ENCODE measurements at places on chromosomes 13 and 19. TPM values are rescaled to one million over a fixed set of nuclear protein-coding genes. Genes with fewer than 3 reads are reported as not detected.

GRCh38 chr19:12757544-12758274 lies 6.1 kb downstream of the BEST2 start:
- peak; percentile 85 for DNase-seq

GRCh38 chr13:114067886-114068651 lies 64.4 kb downstream of the RASA3 start:
- DNase-seq, result no peak

Gene LRP3
- polyA plus RNA-seq, result 24.0 TPM

DNA sequence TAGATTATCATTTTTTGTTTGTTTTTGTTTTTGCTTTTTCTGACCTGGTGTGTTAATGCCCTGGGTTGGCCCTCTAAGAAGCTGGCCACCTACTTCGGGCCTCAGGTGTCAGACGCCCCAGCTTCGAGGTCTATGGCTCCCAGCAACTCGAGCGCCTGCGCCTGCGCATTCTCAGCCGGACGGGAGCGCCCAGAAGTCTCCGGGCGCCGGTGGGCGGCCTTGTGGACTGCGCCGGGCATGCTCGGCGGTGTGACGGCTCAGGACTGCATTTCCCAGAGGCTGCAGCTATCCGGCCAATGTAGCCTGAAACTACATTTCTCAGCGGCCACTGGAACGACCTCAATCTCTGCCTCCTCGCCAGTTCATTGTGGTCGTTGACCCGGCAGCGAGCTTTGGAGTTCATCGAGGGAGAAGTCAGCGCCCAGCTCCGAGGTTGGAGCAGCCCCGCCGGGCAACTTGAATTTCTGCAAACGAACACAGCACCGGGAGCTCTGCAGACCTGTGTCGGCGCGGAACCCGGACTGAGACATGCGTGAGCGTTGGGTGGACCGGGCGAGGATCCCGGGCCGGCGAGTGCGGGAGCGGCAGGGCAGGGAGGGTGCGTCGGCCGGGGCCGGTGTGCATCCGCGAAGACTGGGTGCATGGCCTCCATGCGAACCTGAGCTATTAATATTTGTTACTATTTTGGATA lies at the start of gene ZNF30:
ZNF30 (plus strand) TSS at position 219 of the 691 bp plus-strand sequence. CDS start 3,045 bp downstream, outside the sequence.
- DNase-seq, result peak; percentile 95

Gene ADPRHL1
- 219 TPM for polyA plus RNA-seq

All from muscle of leg (tissue), 16 donors.